Stimulated activated CD4-positive, alpha-beta T cell treated with anti-CD3 and anti-CD28 coated beads, Interleukin-1b, Interleukin-23, amount 100 ng/mL, for 1 hour (primary cell): ENCODE measurements at places on chromosomes 2 and 18.

- DNase-seq: no peak
Measured at GRCh38 chr2:62972601-62973000, 78.0 kb upstream of the OTX1 start.

GRCh38 chr2:85173909-85174308 lies 40.7 kb downstream of the TCF7L1 start:
- no peak for DNase-seq

GRCh38 chr2:12488352-12489318 lies 228.1 kb upstream of the TRIB2 start:
- no peak for DNase-seq

- no peak for DNase-seq
Measured at GRCh38 chr2:58720033-58720769, 479.1 kb upstream of the FANCL start.

- DNase-seq: no peak
Measured at GRCh38 chr18:39571511-39571910, 2005.9 kb upstream of the CELF4 start.

DNA sequence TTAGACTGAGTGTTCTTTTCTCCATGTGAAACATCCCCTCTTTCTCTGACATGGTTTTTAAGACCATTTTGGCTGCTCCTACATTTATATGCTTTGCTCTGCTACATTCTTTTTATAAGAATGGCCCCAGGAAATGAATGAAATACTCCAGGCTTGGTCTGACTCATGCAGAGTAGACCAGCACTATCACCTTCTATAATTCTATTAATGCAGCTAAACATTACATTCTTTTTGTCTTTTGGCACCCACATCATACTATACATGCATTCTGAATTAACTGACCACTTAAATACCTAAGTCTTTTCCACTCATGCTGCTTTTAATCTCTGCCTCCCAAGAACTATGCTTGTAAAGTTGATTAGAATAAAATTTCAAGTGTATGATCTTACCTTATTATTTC lies 94.1 kb downstream of the AAK1 start:
- DNase-seq: no peak
